ENCODE measurements at places on chromosomes 5 and 9.

- no peak for DNase-seq
These were observed 96.2 kb downstream of the HSPA4 start for GRCh38 chr5:133147815-133148567.

DNA sequence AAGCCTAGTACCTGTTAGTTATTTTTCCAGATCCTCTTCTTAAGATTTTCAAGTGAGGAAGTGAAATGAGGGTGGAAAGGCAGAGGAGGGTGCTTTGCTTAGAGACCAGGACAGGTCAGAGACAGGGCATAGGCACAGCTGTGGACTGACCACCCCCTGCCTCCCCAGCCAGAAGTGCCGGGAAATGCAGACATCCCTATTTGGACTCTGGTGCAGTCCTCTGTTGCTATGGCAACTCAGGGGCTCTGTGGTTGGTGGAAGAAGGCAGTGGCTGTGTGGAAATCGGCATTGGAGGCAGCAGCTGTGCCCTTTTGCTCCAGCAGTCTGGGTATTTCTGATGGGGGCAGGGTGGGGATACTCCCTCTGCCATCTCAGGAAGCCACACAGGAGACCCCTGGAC lies 43.3 kb upstream of the NDFIP1 start:
- DNase-seq, result no peak

- no peak for DNase-seq
These were observed 55.5 kb upstream of the FUBP3 start for GRCh38 chr9:130523921-130524320.

- DNase-seq, result no peak
These were observed 230.7 kb downstream of the ASTN2 start for GRCh38 chr9:117184173-117184572.

- no peak for DNase-seq
These were observed 34.6 kb upstream of the PHF2 start for GRCh38 chr9:93541581-93542349.

DNA sequence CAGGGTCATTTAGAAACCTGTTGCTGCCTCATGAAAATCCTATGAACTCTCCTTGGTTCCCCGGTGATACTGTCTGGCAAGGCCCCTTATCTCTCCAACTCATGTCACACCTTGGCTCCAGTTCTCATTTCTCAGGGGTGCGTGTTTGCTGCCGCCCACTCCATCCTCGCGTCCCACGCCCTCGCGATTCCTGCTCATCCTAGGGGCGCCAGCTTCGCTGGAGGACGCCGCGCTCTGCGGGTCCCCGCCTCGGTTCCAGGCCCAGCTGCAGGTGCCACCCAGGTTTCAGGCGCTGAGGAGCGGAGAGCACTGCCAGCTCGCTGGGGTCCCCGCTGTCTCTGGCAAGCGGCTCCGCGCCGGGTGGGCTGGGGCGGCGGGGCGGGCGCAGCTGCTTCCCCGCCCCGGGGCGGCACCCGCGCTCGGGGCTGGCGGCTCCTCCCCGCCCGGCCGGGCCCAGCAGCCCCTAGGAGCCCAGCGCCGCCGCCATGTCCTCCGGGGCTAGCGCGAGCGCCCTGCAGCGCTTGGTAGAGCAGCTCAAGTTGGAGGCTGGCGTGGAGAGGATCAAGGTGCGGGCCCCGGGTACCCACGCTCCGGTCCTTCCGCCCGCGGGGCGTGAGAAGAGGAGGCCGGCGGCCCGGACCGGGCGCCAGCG lies at the start of gene GNG10:
GNG10 (plus strand) TSS at position 456 of the 652 bp plus-strand sequence; CDS start at position 486, 30 bp downstream.
- DNase-seq, result peak; percentile 77

GRCh38 chr5:154132718-154133307 lies 57.7 kb upstream of the GALNT10 start:
- DNase-seq, result no peak

DNA sequence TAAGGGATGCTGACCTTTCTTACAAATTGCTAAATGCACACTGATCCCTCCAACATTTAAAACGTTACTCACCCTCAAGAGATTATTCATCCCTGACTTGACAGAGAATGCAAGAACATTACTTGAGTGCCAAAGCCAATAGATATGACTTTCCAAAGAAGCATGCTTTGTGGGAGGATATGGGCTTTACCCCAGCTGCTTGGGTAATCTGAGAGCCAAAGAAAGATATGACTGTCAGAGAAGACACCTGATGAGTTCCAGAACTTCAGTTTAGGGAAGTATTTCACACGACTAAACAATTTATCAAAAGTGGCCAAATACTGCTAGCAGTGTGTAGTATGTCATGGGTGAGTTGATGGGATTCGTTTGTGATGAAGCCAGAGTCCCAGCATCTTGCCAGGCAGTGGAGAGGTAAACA lies 7.4 kb upstream of the SPDL1 start:
- DNase-seq, result no peak

- no peak for DNase-seq
These were observed 7.9 kb downstream of the MSX2 start for GRCh38 chr5:174732036-174733020.

DNA sequence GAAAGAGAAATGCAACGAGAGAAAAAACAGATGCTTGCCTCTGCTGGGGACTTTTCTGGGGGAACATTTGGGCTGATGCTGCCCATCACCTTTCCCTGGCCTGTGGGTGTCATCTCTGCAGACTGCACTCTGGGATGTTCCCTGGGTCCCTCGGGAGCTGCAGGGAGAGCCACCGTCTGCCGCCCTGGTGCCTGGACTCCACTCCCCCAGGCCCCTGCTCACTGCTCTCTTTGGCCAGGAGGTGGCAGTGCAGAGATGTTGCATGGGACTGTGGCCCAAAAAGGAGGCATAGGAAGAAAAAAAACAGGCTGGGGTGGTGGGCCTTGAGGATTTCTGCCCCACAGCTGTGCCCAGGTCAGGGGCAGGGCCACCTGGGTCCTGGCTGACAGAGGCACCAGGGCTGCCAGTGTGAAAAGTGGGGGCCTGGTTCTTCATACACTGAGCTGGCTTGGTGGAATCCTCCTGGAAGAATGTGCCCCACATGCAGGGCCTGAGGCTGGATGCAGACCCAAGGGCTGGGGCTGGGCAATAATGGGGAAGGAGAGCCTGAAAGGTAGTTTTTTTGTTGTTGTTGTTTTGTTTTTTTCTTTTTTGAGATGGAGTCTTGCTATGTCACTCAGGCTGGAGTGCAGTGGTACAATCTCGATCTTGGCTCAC lies 353.6 kb downstream of the SLIT3 start:
- peak; percentile 77 for DNase-seq

- peak; percentile 83 for DNase-seq
These were observed 2.1 kb downstream of the MXD3 start for GRCh38 chr5:177309351-177310191.

DNA sequence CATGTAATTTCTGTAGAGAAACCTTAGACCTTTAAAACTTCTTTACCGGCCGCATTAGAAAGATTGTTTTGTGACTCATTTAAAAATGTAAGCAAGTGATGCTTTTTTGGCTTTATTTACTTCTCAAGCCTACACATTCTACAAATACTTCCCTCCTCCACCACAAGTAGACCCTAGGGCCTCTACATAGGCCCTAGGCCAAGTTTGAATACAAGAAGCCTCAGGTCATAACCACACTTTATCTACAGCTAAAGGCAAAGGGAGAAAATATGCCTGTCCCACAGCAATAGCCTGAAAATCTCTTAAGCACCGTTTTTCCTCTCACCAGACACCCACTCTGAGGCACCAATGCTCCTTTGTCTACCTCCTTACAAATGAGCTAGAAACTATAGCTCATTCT lies 53.9 kb downstream of the CSNK1A1 start:
- DNase-seq, result no peak

DNA sequence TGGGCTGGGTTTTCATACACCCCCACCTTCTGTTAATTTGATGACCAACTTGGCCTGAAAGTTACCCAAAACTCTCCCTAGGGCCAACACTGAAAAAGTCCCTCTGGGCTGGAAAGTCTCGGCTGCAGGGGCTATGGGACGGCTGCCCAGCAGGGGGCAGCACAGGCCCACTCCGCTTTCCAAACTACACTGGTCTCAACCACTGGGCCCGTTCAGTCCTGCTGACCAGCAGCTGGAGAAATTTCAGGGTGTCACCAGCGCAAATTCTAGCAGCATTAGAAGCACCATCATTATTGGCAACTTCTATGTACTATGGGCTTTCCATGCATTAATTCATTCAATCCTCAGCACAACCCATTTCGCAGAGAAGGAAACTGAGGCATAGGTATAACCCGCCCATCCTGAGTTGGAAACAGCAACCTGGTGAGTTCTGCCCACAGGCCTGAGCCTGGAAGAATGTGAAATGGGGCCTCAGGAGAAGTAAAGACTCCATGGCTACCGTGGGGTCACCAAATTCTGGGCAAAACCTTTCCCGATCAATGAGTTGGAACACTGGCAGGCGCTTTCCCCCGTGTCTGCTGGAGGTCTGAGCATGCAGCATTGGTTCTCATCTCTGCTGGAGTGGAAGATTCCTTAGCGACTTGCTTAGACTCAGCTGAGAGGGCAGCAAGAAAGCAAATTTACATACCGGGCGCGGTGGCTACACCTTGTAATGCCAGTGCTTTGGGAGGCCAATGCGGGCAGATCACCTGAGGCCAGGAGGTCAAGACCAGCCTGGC lies 9.7 kb downstream of the ORM2 start:
- peak; percentile 51 for DNase-seq

GRCh38 chr9:134488331-134489280 lies 153.0 kb upstream of the COL5A1 start:
- no peak for DNase-seq

DNA sequence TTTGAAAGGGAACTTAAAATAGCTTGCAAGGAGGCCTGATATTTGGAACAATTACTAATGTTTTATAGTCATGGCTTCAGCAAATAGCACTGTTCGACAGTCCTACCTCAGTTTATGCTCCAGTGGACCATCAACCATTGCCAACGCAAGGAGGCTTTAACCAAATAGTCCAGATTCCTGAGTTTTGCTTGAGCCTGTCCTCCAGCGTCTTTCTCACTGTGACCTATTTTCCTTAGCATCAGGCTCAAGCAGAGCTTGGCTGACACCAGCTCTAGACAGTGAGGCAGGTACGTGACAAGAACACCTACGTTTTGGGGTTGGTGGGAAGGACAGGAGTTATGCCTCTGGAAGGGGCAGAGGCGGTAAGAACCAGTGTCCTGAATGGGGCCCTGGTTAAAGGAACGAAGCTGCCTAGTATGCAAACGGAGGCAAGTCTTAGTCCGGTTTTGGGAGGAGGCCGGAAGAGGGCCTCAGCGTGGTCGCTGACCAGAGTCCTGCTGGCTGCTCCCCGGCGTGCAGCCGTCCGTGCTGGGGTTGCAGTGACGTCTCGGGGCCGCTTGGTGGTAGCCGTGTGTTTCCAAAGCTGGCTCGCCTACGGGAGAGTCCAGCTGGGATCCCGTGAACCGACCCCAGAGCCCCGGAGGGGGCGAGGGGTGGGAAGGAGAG lies 998 bp upstream of the FGF18 start:
- DNase-seq, result peak; percentile 94

DNA sequence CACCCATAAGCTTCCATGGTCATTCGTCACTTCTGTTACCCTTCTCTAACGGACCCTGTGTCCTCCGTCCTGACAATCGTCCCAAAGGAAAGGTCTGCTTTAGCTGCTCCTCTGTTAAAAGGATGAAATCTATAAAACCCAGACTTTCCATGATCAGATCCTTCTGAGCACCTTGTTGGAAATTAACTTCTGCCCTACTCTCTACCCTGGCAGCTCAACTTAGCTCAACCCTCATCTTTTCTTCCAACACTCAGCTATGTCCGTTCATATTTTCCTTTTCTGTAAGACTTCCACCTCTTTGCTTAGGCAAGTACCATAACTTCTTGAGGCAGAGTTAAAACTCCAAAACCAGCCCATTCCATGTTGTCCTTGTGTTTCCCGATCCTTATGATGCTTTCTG lies 205.4 kb downstream of the SPATA31A6 start:
- no peak for DNase-seq

GRCh38 chr5:3195994-3196393 lies 399.6 kb upstream of the IRX1 start:
- DNase-seq, result no peak

GRCh38 chr5:56506211-56506965 lies 273.3 kb upstream of the ANKRD55 start:
- DNase-seq, result peak; percentile 89

DNA sequence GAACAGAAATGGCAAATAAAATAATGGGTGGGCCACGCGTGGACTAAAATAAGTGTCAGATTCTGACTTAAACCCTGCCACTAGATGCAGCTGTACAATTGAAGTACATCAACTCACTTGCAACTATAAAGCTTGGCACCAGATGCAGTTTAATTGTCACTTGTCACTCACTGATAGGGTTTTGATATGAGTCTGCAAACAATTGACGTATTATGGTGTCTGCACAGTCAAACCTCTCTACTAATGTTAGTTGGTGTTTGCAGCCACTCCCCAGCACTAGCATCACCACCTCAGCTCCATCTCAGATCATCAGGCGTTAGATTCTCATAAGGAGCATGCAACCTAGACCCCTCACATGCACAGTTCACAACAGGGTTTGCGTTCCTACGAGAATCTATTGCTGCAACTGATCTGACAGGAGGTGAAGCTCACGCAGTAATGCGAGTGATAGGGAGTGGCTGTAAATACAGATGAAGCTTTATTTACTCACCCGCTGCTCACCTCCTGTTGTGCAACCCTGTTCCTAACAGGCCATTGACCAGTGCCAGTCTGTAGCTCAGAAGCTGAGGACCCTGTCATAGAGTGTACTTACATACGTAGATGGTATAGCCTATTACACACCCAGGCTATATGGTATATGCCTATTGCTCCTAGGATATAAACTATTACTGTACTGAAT lies 72.1 kb upstream of the SEMA6A start:
- DNase-seq, result no peak

DNA sequence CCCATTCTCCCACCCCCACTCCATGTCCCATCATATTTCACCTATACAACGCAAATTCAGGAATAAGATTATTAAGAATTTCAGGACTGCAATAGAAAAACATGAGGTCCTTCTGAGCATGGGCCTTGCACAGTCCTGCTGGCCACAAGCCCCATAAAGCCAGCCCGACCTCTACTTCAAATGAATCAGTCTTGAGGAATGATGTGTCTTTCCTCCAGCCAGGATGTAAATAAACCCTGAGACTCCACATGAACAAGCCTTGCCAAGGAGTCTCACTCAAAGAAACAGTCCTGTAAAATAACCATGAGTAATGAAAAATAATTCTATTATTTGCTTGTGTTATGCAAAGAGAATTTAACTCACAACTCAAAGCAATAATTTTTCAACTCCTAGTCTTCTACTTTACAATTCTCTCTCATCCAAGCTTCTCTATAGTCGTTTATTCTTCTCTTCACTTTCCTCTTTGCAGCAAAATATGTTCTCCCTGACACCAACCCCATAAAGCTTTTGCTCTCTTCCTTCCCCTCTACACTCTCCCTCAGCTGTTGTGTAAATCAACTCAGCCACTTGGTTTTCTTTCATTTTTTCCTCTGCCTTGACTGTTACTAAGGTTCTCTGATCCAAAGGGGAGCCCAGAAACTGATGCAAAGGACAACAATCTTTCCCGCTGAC lies 140.1 kb upstream of the MOCS2 start:
- DNase-seq, result no peak

DNA sequence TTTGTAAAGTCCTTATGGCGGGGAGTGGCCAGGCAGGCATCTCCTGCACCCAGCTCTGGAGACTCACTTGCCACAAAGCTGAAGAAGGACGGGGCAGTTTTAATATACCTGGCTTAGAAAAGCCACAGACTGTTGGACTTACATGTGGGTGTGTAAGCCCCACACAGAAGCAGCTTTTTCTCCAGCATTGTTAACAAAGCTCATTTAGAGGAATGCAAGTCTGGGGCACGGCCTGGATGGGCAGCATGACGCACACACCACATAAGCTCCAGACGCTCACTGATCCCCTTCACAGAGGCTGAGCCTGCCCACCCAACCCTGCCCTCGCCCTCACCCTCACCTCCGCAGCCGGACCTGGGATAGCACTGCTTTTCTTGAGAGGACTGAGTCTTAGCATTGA lies 58.0 kb upstream of the PDE8B start:
- no peak for DNase-seq

- no peak for DNase-seq
These were observed 57.0 kb upstream of the MROH2B start for GRCh38 chr5:41127967-41128690.

Data from Caco-2 (cell line).